Activated CD8-positive, alpha-beta T cell treated with anti-CD3 and anti-CD28 coated beads, Interleukin-2, amount 10 ng/mL, durations not matched to agents 7 days and 5 days (primary cell): ENCODE measurements at places on chromosomes 7 and 10. TPM values are rescaled to one million over a fixed set of nuclear protein-coding genes. Genes with fewer than 3 reads are reported as not detected.

- DNase-seq, result no peak
- H3K4me1 ChIP-seq, result peaks cover 21% of the 10 kb centered on the region
- H3K27me3 ChIP-seq, result no peaks in the 10 kb centered on the region
- peaks cover 15% of the 10 kb centered on the region for H3K36me3 ChIP-seq
Observed at GRCh38 chr7:2044883-2045471, 187.8 kb downstream of the MAD1L1 start.

GRCh38 chr10:122646511-122647382 lies 52.9 kb downstream of the C10orf120 start:
- no peaks in the 10 kb centered on the region for H3K36me3 ChIP-seq
- H3K4me1 ChIP-seq, result no peaks in the 10 kb centered on the region
- no peak overlapping the region for H3K4me3 ChIP-seq
- no peak for DNase-seq
- H3K27ac ChIP-seq, result no peak overlapping the region

EPHA1 gene
- total RNA-seq, result 15.7 TPM

NCF1 gene
- 3.0 TPM for total RNA-seq

NUP42 gene
- 39.7 TPM for total RNA-seq

LIPF gene
- not detected for total RNA-seq

MUC12 gene
- total RNA-seq, result not detected

DNA sequence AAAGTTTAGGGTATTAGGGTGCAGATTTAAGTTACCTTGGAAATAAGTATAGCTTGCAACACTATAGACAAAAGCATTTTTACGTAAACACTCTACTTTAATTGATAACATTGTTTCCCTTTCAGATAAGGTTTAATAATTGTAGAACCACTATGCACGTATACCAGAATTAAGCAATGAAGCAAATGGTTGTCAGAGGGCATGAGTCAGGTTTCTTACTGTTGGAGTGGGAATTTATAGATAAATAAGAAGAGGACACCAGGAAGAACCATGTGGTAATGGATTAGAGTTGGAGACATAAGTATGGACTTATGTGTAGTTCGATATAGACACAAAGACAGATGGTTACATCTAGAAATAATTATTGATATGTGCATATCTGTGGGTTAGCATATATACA lies 355.6 kb downstream of the ETV1 start:
- DNase-seq, result no peak
- H3K27ac ChIP-seq, result no peak overlapping the region
- no peaks in the 10 kb centered on the region for H3K36me3 ChIP-seq
- H3K4me1 ChIP-seq, result no peaks in the 10 kb centered on the region
- H3K4me3 ChIP-seq, result no peak overlapping the region
- H3K27me3 ChIP-seq, result no peaks in the 10 kb centered on the region

EMX2 gene
- total RNA-seq, result not detected

PNLIP gene
- total RNA-seq, result not detected

HOXA5 gene
- not detected for total RNA-seq

DNA sequence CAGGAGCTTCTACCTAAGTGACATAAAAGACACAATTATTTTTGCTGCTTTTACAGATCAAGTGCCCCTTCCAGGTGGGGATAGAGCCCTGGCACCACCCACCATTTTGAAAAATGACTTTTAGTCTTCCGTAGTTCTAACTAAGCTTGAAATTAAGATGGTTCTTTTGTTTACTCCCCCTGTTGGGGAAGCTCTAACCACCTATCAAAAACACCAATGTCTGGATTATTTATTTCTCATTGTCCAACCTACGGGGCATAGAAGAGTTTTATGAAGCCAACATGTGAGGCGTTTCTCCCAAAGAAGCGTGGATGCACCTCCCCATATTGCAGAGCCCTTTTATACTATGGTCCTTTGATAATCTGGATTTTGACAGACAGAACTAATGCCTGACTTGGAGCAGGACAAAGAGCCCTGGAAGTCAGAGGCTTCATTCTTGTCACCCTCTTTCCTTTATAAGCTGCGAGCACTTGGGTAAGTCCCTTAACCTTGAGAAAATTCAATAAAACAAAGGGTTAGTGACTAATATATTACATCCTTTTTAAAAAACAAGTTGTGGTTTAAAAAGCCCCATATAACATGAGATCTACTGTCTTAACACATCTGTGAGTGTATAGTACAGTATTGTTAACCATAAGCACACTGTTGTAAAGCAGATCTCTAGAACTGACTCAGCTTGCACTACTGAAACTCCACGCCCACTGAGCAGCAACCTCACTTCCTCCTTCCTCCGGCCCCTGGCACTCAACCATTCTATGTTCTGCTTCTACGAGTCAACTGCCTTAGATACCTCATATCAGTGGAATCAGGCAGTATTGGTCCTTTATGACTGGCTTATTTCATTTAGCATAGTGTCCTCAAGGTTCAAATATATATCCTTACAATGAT lies 67.5 kb downstream of the ATXN7L1 start:
- no peaks in the 10 kb centered on the region for H3K27me3 ChIP-seq
- H3K27ac ChIP-seq, result peak overlapping the region; percentile 76
- peak; percentile 86 for DNase-seq
- peak overlapping the region; percentile 4 for H3K4me3 ChIP-seq
- H3K36me3 ChIP-seq, result peaks cover 3% of the 10 kb centered on the region
- H3K4me1 ChIP-seq, result peaks cover 54% of the 10 kb centered on the region

- no peaks in the 10 kb centered on the region for H3K4me1 ChIP-seq
- no peak overlapping the region for H3K27ac ChIP-seq
- H3K36me3 ChIP-seq, result no peaks in the 10 kb centered on the region
- no peak overlapping the region for H3K4me3 ChIP-seq
- no peaks in the 10 kb centered on the region for H3K27me3 ChIP-seq
Observed at GRCh38 chr7:47100817-47101435, 481.0 kb downstream of the TNS3 start.

HIP1 gene
- total RNA-seq, result 4.6 TPM

GRCh38 chr7:153382641-153383101 lies 623.1 kb downstream of the ACTR3B start:
- H3K36me3 ChIP-seq, result no peaks in the 10 kb centered on the region
- no peak for DNase-seq
- H3K4me3 ChIP-seq, result no peak overlapping the region
- H3K27ac ChIP-seq, result no peak overlapping the region
- H3K4me1 ChIP-seq, result no peaks in the 10 kb centered on the region
- no peaks in the 10 kb centered on the region for H3K27me3 ChIP-seq

DNA sequence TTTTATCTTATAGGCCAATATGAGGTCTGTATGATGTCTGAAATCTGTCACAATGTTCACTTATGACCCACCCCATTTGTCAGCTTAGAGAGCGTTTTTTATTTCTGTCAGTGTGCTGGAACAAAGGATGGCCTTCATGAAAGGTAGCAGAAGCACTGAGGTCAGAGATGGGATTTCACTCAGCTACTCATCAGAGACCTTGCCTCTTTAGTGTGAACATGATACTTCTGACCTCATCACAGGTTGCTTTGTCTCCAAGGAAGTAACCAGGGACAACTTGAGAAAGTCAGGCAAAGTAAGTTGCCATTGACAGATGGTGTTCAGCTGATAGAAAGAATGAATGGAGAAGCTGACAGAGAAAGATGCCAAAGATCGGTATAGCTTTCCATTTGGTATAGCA lies 16.3 kb downstream of the YAE1 start:
- H3K27ac ChIP-seq, result no peak overlapping the region
- no peak for DNase-seq
- no peak overlapping the region for H3K4me3 ChIP-seq
- H3K4me1 ChIP-seq, result peaks cover 11% of the 10 kb centered on the region
- no peaks in the 10 kb centered on the region for H3K27me3 ChIP-seq
- peaks cover 2% of the 10 kb centered on the region for H3K36me3 ChIP-seq

ZNF735 gene
- not detected for total RNA-seq

UNCX gene
- total RNA-seq, result not detected

CCL24 gene
- total RNA-seq, result not detected

TAS2R3 gene
- total RNA-seq, result 0.73 TPM

AKR1C1 gene
- 0.79 TPM for total RNA-seq

- H3K4me3 ChIP-seq, result no peak overlapping the region
- H3K36me3 ChIP-seq, result peaks cover 4% of the 10 kb centered on the region
- no peaks in the 10 kb centered on the region for H3K4me1 ChIP-seq
- no peak overlapping the region for H3K27ac ChIP-seq
Observed at GRCh38 chr10:133150656-133151055, 9.4 kb upstream of the KNDC1 start.

TACR2 gene
- not detected for total RNA-seq

STK31 gene
- not detected for total RNA-seq

DNA sequence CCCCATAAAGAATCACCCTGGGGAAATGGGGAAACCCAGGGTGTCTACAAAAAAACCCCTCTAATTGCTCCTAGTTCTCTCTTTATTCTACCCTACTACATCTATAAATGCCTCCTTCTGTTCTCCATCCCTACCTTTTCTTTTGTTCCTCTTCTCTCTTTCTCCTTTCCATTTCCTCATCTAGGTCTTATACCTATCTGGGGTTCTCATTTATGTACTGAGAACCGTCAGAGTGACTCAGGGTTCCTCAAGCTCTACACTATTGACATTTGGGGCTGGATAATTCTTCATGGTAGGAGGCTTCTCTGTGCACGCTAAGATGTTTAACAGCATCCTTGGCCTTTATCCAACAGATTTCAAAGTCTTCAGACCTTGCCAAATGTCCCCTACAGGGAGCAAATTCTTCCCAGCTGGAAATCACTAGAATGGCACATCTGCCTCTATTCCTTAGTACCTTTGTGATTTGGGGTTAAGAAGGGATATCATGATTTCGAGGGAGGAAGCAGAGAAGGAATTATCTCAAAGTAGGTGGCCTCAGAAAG lies 137.4 kb upstream of the PTN start:
- no peaks in the 10 kb centered on the region for H3K36me3 ChIP-seq
- no peak overlapping the region for H3K27ac ChIP-seq
- no peak for DNase-seq
- no peaks in the 10 kb centered on the region for H3K27me3 ChIP-seq
- no peaks in the 10 kb centered on the region for H3K4me1 ChIP-seq
- no peak overlapping the region for H3K4me3 ChIP-seq

DNA sequence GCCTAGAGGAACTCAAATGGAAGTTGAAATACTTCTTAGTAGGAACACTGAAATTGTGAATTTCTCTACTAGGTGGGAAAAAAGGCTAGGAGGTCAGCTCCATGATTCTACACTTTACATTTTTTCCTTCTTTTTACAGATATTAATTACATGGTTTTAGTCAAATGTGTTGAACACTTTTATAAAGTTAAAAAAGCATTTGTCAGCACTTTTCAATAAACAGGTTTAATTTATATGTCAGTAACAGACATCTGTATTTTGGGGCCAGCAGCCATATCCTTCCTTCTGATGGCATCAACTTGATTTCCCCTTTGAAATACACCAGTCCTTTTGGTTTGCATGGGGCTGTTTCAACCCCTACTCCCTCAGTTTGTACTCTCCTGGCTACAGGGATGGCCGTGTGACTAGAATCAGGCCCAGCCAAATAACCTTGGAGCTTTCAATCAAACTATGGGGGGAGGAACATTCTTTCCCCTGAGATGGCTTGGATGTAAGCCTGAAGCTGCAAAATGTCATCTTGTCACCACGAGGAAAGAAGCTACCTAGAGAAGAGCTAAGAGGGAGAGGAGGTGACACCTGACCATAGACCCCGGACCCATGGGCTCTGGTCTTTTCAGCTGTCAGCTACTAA lies 171.0 kb upstream of the NEBL start:
- H3K36me3 ChIP-seq, result no peaks in the 10 kb centered on the region
- H3K27ac ChIP-seq, result no peak overlapping the region
- no peaks in the 10 kb centered on the region for H3K27me3 ChIP-seq
- no peak for DNase-seq

GRCh38 chr7:75945297-75946168 lies 30.6 kb downstream of the POR start:
- H3K27ac ChIP-seq, result no peak overlapping the region
- no peaks in the 10 kb centered on the region for H3K27me3 ChIP-seq
- H3K36me3 ChIP-seq, result no peaks in the 10 kb centered on the region

DNA sequence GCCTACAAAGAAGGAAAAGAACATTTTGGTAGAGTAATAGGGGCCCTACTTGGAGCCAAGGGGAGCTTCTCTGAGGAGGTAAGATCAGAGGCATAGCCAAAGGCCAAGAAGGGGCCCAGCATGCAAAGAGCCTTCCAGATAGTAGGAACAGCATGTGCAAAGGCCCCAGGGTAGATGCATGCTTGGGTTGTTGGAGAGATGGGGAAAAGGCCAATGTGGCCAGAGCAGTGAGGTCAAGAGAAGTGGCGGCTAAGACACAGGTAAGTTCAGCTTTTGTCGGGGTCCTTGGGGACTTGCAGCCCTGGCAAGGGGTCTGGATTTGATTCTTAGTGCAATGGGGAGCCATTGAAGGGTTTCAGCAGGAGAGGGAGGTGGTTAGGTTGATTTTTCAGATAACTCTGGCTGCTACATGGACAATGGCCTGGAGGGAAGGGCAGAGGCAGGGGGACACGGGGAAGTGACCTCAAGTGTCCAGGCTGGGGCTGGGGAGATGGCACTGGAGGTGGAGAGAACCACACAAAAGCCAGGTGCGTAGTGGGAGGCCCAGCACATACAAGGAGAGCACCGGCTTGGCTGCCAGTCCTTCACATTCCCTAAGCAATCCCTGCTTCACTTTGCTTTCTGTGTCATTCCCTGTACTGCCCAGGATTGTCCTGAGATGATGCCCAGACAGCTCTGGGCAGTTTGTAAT lies 16.5 kb downstream of the GRID1 start:
- peaks cover 8% of the 10 kb centered on the region for H3K4me1 ChIP-seq
- no peak overlapping the region for H3K4me3 ChIP-seq
- no peaks in the 10 kb centered on the region for H3K36me3 ChIP-seq
- no peak overlapping the region for H3K27ac ChIP-seq

DNA sequence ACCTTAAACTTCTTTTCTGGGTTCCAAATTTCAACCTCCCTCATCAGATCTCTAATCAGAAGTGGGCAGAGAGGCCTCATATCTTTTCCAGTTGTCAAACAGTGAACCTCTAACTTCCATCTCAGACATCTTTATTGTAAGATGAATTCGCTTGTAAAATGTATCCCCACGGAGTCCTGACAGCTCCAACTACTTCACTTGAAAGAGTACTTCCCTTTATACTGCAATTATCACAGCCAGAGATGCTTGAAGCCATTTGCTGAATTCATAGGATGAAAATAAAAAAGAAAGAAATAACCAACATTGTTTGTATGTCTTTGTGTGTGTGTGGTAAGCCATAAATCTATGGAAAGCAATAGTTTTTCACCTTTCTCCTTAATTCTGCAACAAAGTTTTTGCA lies 175.2 kb downstream of the GRM3 start:
- no peaks in the 10 kb centered on the region for H3K36me3 ChIP-seq
- H3K4me1 ChIP-seq, result no peaks in the 10 kb centered on the region
- H3K27ac ChIP-seq, result no peak overlapping the region
- no peak for DNase-seq

SH2D4B gene
- 0.13 TPM for total RNA-seq

- H3K4me3 ChIP-seq, result peak overlapping the region; percentile 78
- H3K27me3 ChIP-seq, result peaks cover 70% of the 10 kb centered on the region
- peak; percentile 66 for DNase-seq
- H3K27ac ChIP-seq, result no peak overlapping the region
Observed at GRCh38 chr7:127253281-127254162, 781 bp upstream of the GRM8 start.
